ENCODE measurements at places on chromosomes 13 and 19.
A peak's percentile ranks its signal among the peaks of the same experiment; 100 is the strongest.

- peak; percentile 44 for DNase-seq
Observed at GRCh38 chr19:49512970-49513745, 697 bp downstream of the FCGRT start.

DNA sequence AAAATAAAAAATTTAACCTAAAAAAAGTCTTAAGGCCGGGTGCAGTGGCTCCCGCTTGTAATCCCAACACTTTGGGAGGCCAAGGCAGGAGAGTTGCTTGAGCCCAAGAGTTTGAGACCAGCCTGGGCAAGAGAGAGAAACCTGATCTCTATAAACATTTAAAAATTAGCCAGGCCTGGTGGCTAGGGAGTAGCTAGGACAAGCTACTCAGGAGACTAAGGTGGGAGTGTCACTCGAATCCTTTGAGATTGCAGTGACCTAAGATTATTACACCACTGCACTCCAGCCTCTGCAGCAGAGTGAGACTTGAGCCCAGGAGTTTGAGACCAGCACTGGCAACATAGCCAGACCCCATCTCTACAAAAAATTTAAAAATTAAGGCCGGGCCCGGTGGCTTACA is 1.1 kb downstream of the CCDC97 start:
- peak; percentile 40 for DNase-seq

DNA sequence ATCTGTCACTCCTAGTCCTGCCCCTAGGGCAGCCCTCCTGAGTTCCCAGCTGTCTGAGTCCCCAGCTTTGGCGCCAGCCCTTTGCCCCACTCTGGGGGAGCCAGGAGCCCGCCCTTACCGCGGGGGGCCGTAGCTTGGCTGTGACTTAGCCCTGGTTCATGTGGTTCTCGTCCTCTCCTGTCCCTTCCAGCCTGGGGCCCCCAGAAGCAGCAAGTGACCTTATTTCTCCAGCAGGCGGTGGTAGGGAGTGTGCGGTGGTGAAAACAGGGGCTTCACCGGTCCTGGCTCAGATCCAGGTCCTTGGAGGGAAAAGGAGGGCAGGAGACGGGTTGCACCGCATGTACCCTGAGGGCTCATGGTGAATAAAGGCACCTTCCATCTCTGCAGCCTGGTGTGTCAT is 7.9 kb downstream of the GIPC3 start:
- DNase-seq, result no peak

DNA sequence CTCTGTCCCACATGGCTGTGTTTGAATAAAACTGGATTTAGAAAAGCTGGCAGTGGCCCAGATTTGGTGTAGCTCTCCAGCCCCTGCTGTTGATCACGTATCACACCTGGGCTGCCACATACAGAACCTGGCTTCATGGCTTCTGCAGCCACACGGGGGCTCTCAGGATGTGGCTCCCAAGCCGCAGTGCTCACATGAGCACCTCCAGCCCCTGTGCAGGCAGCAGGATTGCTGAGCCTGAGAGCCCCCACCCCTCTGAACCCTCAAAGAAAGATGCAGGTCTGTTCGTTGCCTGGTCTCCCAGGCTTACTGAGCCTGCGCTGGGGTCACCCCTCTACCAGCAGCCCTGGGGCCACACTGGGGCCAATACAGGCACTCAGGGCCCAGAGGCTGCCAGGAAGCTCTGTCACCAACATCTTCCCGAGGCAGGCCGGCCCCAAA is 2.7 kb downstream of the PLEKHF1 start:
- DNase-seq, result no peak

- no peak for DNase-seq
Observed at GRCh38 chr19:3459965-3460582, 20.3 kb downstream of the SMIM24 start.
